Testis (tissue), 5 donors: ENCODE measurements at places on chromosomes 1 and 21. TPM values are rescaled to one million over a fixed set of nuclear protein-coding genes. Genes with fewer than 3 reads are reported as not detected.

The TMEM269 gene
- 0.68 TPM for total RNA-seq

The NT5C1A gene
- 2.1 TPM for total RNA-seq

The KPRP gene
- total RNA-seq: not detected

The MYOG gene
- total RNA-seq: 0.47 TPM

The NBPF19 gene
- 20.4 TPM for total RNA-seq

The C1orf226 gene
- total RNA-seq: 7.5 TPM

The DNAH14 gene
- total RNA-seq: 37.3 TPM

The C4BPB gene
- total RNA-seq: 0.63 TPM

The PCNT gene
- 169 TPM for total RNA-seq

The NDC1 gene
- 26.4 TPM for total RNA-seq

The KCNH1 gene
- 2.8 TPM for total RNA-seq

DNA sequence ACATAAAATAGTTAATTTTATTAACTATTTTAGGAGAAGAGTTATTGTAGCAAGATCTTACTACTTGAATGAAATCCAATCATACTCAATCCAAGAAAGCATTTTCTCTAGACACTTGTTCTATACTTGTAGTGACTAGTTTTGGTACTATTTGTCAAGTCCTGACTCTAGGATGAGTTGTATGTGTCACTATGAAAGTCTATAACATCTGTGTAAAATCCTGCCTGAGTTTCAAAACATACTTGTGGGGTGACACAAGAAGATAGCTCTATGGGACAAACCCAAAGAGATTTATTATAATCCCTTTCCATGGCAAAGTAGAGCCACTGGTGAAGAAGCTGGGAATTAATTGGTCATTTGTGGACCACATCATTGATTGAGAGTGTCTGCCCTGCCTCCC lies 1042.2 kb upstream of the ADGRL4 start:
- DNase-seq: no peak

GRCh38 chr1:171655746-171656116 lies 3.2 kb upstream of the MYOC start:
- no peak for DNase-seq

DNA sequence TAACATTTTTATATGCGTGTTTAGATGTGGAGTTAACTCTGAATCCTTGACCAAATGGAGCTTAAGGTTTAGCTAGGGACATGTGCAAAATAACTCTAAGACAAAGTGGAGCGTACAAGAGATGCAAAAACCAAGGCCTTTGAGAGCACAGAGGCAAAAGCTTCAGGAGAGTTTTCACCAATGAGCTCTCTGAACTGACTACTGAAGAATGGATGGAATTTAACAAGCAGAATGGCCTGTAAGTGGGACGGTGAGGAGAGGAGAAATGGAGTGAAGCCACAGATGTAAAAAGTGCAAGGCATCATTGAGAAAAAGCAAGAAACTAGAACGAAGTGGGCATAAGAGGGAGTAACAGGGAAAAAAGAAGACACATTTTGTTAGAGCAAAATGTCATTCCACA lies 260.0 kb downstream of the RGS7 start:
- DNase-seq: no peak

- peak; percentile 85 for DNase-seq
These were observed at the start of gene NAXE for GRCh38 chr1:156591432-156592157. Gene NAXE (plus strand): TSS chr1:156591776. CDS start chr1:156591805, 29 bp downstream.

DNA sequence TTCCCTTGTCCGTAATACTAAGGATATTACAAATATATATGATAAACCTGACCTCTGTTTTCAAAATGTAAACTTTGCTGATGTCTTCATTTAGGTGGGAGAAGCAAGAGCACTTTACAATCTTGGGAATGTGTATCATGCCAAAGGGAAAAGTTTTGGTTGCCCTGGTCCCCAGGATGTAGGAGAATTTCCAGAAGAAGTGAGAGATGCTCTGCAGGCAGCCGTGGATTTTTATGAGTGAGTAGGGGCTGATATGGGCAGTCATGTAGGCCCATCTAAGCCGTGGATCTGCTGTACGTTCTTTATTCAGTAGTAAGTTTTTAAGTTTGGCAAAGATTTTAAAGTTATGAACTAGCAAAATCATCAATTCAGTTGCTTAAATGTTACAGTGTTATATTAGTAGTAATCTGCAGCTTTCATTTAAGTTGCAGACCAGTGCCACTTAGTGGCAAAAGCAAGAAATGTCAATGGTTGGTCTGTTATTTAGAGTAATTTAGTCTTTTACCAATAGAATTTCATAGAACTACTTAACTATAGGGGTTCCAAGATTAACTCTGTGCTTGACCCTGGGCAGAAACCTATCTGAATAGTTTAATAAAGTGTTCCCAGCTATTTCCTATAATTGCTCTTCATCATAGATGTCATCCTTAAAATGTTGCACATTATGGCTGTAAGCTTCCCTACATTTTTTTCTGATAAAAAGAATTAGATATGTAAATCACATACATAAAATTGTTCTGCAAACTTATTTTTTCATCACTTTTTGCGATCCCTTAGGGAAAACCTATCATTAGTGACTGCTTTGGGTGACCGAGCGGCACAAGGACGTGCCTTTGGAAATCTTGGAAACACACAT lies 21.3 kb downstream of the GPSM2 start:
- DNase-seq: peak; percentile 40

- no peak for DNase-seq
These were observed 248.9 kb downstream of the KCNJ6 start for GRCh38 chr21:37667380-37667779.

- peak; percentile 85 for DNase-seq
These were observed 63.5 kb upstream of the SSX2IP start for GRCh38 chr1:84753516-84754385.

DNA sequence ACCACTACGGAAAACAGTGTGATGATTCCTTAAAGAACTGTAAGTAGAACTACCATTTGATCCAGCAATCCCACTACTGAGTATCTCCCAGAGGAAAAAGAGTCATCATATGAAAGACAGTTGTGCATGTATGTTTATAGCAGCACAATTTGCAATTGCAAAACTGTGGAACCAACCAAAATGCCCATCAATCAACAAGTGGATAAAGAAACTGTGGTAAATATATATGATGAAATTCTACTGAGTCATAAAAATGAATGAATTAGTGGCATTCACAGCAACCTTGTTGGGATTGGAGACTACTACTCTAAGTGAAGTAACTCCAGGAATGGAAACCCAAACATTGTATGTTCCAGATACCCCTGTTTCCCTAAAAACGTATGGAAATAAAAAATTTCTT lies 337.0 kb upstream of the PTBP2 start:
- no peak for DNase-seq

- DNase-seq: no peak
These were observed 62.3 kb downstream of the SLC19A1 start for GRCh38 chr21:45479691-45480675.

- no peak for DNase-seq
These were observed 131.4 kb downstream of the HS2ST1 start for GRCh38 chr1:87045761-87046304.

DNA sequence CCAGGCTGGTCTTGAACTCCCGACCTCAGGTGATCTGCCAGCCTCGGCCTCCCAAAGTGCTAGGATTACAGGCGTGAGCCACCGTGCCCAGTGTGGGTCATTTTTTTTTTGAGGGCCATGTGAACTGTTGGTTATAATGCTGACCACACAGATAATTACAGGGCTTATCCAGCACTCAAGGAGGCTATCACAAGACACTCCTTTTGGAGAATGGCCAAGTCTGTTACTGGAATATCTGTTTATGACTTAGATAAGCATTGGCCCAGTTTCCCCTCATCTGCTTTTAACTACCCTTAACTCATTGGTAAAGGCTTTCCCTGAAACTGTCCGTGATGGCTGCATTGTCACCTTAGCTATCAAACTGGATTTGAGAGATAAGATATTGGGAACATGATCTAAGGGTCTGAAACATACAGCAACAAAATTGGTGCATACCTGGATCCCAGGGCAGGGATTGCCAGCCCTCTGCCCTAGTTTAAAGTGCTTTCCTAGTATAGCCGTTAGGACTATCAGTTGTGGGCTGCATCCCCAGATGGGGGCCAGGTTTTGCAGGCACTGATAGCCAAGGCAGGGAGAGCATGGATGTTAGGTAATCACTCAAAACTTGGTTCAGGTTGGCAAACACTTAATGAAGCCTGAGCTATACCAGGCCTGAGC lies 15.6 kb downstream of the SZT2 start:
- DNase-seq: peak; percentile 41

DNA sequence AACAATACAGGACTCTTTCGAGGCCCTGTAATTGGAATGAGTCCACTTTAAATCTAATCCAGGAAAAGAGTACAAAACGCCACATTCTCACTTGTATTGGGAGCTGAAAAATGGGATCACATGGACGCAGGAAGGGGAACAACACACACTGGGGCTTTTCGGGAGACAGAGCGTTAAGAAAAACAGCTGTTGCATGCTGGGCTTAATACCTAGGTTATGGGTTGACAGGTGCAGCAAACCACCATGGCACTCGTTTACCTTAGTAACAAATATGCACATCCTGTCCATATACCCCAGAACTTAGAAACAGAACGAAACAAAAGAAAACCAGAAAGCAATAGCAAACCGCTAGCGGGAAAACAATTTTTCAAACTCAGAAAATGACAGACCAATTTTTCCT lies 1532.7 kb upstream of the TPTE start:
- no peak for DNase-seq

DNA sequence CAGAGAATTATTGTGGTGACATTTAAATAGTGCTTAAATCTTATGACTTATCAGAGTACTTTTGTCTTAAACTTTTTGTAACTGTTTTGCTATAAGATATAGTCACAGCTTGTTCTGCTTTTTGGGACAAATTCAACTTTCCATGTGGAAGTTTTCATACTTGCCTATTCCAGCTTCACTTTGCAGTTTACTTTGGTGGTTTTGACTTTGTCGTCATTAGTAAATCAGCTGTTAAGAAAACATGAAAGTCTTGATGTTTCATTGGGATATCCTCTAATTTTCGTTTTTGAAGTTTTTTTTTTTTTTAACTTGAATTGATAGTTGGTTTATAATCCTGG lies 31.3 kb downstream of the SDCCAG8 start:
- DNase-seq: no peak

DNA sequence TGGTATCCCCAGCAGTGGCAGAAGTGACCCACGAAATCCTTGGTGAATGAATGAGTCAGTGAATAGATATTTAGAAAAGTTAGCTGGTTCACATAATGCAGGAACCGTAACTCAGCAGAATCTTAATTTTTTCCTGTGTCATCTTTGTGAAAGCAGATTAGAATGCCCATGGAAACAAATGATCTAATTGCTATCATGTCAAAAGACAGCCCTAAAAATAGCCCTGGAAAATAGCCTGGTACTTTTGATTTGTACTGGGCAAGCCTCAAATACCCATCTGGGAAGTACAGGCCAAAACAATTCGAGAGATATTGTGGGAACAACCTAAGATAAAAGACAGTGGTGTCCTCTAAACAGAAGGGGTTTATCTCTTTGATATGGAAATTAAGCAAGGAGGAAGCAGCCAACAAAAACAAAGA lies 21.1 kb downstream of the FYB2 start:
- peak; percentile 27 for DNase-seq

- DNase-seq: no peak
These were observed 119.8 kb downstream of the SIK1 start for GRCh38 chr21:43306911-43307676.

GRCh38 chr1:90726986-90727480 lies 9.9 kb upstream of the BARHL2 start:
- DNase-seq: no peak

DNA sequence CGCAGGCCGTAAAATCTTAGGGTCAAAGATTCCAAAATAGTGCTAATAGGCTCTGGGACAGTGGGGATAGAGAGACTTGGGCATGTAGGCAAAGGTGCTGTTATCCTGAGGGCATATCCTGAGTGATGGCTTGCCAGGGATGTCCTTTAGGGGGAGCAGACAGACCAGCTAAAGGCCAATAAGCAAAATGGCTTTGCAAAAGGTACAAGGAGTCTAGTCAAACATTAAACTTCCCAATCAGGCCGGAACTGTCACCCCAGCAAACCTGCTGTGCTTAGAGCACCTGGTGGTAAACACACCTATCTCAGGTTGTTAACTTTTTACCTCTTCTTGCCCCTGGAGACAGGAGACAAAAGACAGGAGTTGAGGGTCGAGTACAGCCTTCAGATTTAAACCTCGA lies 49.1 kb downstream of the TRABD2B start:
- DNase-seq: no peak

GRCh38 chr1:85307987-85308832 lies 31.8 kb upstream of the BCL10 start:
- DNase-seq: peak; percentile 93

DNA sequence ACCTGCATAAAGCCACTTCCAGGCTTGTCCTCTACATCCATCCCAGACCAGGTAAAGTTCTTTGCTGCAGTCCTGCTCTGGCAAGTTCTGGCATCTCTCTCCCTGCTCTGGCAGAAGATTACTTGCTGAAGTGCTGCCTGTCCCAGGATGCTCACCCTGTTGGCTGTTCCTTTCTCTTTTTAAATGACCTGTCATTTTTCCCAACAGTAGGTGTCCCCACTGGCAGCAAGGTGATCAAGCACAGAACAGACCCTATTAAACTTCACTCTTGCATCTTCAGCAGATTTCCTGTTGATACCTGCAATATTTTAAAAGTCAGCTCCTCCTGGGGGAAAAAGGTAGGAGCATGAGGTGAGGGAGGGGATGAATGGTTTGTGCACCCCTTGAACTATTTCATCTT lies 332.6 kb downstream of the PBX1 start:
- no peak for DNase-seq

GRCh38 chr1:41355761-41356160 lies 5.5 kb upstream of the FOXO6 start:
- DNase-seq: no peak

- DNase-seq: peak; percentile 78
These were observed 228.4 kb downstream of the SEC16B start for GRCh38 chr1:177741476-177741875.

DNA sequence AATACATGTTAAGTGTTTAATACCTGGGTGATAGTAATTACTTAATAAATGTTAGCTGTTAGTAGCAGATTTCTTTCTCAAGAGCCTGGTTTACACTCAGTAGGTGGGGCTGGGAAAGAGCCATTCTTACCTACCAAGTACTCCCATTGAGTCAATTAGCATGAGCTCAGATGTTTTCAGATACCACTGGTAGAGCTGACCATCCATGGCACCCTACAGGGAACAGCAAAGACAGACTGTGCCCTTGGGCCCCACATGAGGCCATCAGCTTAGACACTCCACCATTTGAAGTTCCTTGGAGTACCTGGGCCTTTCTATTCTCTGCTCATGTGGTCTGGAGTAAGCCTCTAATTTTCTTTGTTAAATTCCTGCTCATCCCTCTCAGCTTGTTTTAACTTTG lies 179.3 kb downstream of the CACNA1E start:
- no peak for DNase-seq

- DNase-seq: no peak
These were observed 88.5 kb upstream of the GPR88 start for GRCh38 chr1:100449477-100449876.

GRCh38 chr1:191669629-191670028 lies 488.6 kb upstream of the RGS18 start:
- DNase-seq: no peak

- DNase-seq: peak; percentile 34
These were observed 111.6 kb upstream of the ERRFI1 start for GRCh38 chr1:8137481-8138244.

- no peak for DNase-seq
These were observed 58.9 kb upstream of the TLR5 start for GRCh38 chr1:223201967-223202366.
